ENCODE measurements at places on chromosomes 7 and 10.

DNA sequence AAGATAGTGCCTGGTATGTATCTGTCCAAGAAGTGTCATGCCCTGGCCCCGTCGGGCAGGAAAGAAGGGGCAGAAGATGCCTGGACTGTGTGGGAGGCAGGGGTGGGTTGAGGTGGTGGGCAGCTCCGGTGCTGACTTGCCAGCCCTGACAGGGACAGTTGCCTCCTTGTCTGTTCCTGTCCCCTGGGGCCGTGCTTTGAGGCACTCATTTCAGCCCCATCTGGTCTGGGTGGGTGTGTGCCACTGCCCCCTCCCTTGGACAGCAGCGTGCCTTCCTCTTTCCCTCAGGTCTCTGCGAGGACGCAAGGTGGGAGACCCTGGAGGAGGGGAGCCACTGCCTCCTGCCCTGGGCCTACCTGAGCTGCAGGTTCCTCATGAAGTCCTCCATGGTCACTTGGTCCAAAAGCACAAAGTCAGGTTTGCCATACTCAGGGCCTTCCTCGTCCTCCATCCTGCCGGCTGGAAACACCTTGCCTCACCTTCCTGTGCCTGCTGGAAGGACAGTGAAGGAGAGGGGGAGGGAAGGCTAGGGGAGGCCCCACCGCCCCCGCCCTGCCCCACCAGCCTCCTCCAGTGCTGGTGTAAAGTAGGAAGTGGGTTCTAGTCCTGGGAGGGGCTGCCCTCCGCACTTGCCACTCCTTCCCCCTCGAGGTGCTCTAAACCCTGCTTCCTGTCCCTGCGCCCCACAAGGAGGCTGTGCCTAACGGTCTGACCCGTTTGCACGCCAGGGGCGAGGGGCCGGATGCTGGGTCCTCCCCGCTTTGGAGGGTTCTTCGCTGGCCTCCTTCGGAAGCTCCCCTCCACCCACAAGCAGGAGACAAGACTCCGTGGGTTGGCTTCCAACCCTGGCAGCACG lies at the start of gene MYO1G:
MYO1G (minus strand) TSS at position 505 of the 856 bp plus-strand sequence; CDS start at position 451, 54 bp downstream.
- no peak for DNase-seq

- no peak for DNase-seq
These were observed 21.2 kb downstream of the INPP5A start for GRCh38 chr10:132558516-132559413.

- DNase-seq, result no peak
These were observed 37.9 kb upstream of the ABCB5 start for GRCh38 chr7:20577441-20578071.

- no peak for DNase-seq
These were observed 69.4 kb downstream of the ZRANB1 start for GRCh38 chr10:125011171-125011925.

GRCh38 chr10:131446171-131446570 lies 134.7 kb upstream of the TCERG1L start:
- no peak for DNase-seq

- no peak for DNase-seq
These were observed 185.5 kb downstream of the CAMK1D start for GRCh38 chr10:12534824-12535223.

- no peak for DNase-seq
These were observed 84.7 kb downstream of the NKX6-2 start for GRCh38 chr10:132701099-132701845.

GRCh38 chr10:102261196-102261595 lies 15.9 kb downstream of the GBF1 start:
- no peak for DNase-seq

GRCh38 chr10:110442746-110443145 lies 55.0 kb upstream of the DUSP5 start:
- DNase-seq, result no peak

GRCh38 chr7:131007439-131008330 lies 273.7 kb upstream of the KLF14 start:
- peak; percentile 95 for DNase-seq

DNA sequence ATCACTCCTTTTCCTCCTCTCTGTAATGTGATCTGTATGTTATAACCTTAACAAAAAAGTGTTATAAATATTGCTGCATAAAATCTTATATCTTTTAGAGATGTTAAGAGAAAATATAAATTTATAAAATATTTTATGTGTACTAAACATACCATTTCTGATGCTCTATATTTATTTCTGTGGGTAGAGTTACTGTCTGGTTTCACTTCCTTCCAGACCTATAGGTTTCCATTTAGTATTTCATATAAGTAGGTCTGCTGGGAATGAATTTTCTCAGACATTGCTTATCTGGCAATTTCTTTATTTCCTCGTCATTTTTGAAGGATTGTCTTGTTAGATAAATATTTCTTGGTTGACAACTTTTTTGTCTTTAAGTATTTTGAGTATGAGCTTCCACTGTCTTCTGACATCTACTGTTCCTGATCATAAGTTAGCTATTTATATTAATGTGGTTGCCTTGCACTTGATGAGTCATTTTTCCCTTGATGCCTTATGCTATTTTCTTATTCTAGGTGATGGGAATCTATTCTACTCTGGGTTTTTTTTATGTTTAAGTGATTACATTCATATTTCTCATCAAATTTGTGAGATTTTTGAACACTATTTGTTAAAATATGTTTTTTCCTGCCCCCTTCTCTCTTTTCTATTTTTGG lies 11.2 kb upstream of the THSD7A start:
- DNase-seq, result no peak
